Activated T-cell treated with anti-CD3 and anti-CD28 coated beads for 24 hours (primary cell): ENCODE measurements at places on chromosomes 1 and 21.

DNA sequence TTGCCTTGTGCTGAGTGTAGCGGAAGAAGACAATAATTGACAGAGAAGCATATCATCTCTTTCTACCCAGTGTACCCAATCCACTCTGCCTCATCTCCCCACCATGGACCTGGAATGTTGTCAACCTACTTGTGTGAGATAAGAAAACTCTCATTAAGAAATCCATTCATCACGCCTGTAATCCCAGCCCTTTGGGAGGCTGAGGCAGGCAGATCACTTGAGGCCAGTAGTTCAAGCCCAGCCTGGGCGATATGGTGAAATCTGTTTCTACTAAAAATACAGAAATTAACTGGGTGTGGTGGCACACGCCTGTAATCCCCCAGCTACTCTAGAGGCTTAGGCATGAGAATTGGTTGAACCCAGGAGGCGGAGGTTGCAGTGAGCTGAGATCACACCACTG is 209.6 kb downstream of the PBX1 start:
- no peak for DNase-seq

DNA sequence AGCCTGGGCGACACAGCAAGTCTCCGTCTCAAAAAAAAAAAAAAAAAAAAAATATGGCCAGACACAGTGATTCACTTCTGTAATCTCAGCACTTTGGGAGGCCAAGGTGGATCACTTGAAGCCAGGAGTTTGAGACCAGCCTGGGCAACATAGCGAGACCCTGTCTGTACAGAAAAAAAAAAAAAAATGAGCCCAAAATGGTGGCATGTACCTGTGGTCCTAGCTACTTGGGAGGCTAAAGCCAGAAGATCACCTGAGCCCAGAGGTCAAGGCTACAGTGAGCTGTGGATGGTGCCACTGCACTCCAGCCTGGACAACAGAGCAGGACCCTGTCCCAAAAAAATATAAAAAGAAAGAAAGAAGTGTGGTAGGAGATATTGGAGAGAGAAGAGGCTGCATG is 1.7 kb upstream of the TESK2 start:
- no peak for DNase-seq

DNA sequence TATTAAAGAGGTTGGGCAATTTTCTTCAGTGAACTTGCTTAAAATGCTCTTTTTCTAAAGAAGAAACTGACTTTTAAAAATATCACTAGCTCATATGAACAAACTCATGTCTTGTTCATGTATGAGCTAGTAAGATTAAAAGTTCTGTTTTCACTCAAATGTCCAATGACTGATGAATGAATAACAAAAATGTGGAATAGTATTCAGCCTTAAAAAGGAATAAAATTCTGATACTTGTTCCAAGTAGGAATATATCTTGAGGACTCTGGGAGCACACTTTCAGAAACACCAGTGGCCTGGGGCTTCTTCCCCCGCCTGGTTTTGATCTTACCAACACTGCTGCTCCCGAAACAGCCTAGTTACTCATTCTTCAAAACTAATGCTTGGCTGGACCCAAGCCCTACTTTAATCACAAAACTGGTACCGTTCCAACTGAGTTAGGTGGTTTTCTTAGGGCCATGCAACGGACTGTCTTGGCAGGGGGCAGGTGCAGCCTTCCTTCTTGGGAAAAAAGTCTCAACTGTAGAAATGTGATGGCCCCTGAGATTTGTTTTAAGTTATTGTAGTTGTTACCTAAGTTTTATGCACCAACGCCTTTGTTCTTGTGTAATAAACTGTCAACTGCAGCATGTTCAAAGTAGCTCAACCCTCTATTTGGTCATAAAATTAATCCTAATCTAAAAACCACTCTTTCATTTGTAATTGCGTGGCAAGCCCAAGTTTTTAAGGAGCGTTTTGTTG is 116.0 kb downstream of the ETS2 start:
- DNase-seq, result no peak

- DNase-seq, result no peak
These were observed 28.2 kb downstream of the UTS2 start for GRCh38 chr1:7824701-7825100.

- DNase-seq, result no peak
These were observed 84.6 kb downstream of the RAVER2 start for GRCh38 chr1:64829411-64830029.
